H54 (cell line): ENCODE measurements at places on chromosomes 3 and 15.
A peak's percentile ranks its signal among the peaks of the same experiment; 100 is the strongest.

GRCh38 chr15:88155310-88155709 is 101.2 kb downstream of the NTRK3 start:
- DNase-seq, result no peak

DNA sequence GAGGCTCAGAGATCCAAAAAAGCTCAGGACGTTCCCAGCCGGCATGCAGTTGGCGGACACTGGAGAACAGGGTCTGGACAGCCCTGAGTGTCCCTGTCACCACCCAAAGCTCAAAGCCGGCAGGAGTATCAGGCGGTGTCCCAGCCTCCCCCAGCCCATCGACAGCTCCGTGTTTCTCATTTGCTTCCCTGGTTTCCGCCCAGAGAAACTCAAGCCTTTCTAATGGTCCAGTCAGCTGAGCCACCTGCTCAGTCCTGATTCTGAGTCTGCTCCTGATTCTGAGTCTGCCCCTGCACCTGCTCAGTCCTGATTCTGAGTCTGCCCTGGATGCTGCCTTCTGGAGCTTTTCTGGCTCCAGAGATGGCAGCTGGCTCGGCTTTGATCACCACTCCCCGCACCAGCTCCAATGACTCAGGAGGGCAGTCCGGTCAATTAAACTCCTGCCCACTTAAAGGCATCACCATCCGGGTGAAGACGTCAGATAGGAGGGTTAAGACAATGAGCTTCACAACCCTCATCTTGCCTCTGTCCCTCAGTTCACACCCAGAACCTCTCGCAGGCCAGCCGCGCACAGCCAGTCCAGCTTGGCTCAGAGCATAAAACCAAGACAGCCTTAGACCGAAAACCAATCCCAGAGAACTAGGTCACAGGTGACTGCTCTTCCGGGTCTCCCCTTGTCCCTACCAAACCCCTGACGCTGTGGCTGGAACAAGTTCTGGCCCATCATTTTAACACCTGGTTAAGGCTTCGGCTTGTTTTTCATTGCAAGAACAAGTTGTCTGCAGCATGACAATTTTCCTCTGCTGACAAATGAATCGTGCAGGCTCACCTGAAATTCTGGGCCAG is 6.8 kb downstream of the PCSK6 start:
- no peak for DNase-seq

- no peak for DNase-seq
Observed at GRCh38 chr15:74398183-74398582, 30.7 kb upstream of the CYP11A1 start.

- DNase-seq, result no peak
Observed at GRCh38 chr3:44136421-44136820, 105.3 kb upstream of the TOPAZ1 start.

- no peak for DNase-seq
Observed at GRCh38 chr3:10957976-10958749, 34.4 kb upstream of the SLC6A1 start.

- no peak for DNase-seq
Observed at GRCh38 chr3:75978686-75979085, 193.3 kb upstream of the ZNF717 start.

DNA sequence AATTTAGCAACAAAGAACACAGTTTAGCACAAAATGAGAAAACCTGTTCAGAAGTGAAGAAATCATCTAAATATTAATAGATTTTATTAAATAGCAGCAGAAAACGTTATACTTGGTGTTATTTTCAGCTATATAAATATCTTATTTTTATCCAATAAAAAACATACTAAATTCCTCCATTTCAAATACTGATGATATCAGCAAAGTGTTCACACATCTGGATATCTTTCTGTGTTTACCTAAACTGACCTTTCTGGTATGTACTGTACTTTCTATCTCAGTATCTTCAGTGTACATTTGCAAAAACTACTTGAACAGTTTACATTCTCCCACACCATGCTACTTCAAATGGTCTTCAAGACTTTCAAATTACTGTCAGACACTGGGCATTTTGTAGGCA is 179.9 kb downstream of the ZBTB20 start:
- no peak for DNase-seq

DNA sequence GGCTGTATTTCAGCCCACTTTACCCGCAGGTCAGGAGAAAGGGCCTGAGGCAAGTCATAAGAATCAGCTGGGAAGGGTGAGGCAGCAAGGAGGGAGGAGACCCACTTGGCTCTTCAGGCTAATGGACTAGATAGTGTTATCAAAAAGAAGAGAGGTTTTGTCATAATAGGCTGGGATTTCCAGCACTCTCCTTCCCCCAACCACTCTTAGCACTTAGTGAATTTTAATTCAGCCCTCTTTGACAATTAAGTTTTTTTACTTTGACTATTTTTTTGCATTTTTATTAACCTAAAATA is 771 bp downstream of the MPI start:
- no peak for DNase-seq

DNA sequence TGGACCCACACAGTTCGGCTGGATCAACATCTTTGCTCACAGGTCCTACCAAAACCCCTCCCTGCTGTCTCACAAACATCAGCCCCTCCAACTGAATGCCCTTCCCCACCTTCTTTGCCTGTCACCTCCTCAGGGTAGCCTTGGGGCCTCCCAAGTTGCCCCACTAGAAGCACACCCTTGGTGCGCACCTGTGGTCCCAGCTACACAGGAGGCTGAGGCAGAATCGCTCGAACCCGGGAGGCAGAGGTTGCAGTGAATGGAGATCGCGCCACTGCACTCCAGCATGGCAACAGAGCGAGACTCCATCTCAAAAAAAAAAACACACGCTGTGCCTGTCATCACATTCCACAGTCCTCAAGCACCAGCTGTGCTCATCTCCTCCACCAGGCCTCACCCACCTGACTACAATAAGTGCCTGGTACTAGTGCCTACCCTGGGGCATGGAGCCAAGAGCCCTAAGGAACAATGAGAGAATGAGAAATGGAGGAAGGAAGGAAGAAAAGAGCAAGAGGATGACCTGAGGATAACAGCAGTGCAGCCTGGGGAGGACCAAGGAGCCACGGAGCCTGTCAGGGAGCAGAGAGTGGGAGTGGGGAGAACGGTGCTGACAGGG is 26.0 kb downstream of the RPN1 start:
- DNase-seq, result no peak

DNA sequence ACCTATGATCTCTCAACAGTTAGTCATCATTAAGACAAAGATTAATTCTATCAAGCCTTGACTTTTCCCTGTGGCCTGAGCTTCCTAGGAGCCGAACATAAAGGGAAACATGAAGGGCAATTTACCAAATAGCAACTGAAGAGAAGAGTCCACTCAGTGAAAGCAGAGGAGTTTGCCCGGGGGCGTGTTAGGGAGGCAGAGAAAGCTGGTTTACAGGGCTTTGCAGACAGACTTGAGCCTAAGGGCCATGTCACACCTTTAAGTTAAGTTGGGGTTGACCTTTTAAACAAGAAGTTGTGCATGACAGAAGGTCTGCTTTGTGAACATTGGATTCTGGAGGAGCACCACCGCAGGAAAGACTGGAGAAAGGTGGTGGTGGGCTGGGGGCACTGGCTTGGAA is 701.8 kb upstream of the CFAP20DC start:
- no peak for DNase-seq

DNA sequence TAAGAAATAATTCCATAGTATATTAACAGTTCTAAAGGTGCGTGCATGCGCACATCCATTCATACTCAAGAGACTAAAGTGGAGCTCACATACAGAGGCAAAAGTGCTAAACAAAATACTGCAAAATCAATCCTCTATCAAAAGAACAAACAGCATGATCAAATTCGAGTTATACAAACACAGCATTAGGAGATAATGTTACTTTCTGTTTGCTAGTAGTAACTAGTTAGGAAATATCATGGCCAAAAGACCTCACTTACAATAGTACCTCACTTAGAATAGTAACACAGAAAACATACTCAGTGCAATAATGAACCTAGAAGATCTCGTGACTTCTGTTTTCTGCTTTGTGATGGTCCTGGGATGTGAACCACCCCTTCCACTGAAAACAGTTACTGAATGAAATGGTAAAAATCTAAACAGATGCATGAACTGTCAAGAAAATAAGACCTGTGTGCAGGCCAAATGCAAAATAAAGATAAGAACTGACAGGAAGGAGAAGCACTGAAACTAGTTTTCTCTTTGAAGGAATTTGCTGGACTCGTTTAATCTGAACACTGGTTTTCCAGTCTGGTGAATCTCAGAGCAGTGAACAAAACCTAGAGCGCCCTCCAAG is 20.9 kb upstream of the CEMIP start:
- DNase-seq, result no peak

DNA sequence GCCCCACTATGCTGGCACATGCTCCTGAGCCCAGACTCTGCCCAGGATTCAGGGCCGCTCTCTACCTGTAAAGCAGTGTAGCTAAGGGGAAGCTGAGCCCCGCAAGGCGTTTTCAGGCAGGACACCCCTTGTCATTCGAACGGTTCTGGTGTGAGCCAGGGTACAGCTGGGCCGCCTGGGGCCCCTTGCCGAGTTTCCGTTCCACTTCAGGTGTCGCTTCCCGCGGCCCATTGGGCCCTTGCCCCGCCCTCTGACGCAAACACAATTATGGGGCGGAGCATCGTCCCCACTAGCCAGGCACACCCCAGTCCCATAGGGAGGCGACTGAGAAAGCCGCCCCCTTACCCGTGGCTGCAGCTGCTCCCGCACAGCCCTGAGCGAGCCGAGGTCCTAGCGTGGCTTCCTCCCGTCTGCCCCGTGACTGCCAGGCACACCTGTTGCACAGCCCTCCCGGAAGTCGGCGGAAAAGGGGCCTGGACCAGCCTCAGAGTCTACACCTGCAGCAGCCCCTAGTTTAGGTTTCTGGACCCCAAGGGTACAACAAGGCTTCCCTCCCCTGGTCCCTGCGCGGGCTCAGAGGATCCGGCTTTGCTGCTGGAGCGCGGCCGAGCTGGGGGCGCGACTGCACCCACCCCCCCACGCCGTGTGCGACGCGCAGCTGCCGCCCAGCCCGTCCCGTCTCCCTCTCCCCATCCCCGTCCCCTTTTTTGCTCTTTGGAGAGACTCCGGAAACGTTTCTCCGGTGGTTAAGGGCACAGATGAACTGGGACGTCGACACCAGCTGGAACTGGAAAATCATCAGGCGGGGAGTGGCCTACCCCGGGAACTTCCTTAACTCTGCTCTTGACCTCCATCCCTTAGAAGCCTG is at the start of gene PLSCR2:
Gene PLSCR2 (minus strand): TSS at position 412 of the 868 bp plus-strand sequence. CDS start 9,657 bp downstream, outside the sequence.
- DNase-seq, result no peak

DNA sequence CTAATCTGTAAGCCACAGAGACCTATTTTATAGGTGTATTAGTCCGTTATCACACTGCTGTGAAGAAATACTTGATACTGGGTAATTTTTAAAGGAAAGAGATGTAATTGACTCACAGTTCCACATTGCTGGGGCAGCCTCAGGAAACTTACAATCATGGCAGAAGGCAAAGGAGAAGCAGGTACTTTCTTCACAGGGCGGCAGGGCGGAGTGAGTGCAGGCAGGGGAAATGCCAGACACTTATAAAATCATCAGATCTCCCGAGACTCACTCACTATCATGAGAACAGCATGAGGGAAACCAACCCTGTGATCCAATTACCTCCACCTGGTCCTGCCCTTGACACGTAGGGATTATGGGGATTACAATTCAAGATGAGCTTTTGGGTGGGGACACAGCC is 108.7 kb downstream of the GALK2 start:
- no peak for DNase-seq

DNA sequence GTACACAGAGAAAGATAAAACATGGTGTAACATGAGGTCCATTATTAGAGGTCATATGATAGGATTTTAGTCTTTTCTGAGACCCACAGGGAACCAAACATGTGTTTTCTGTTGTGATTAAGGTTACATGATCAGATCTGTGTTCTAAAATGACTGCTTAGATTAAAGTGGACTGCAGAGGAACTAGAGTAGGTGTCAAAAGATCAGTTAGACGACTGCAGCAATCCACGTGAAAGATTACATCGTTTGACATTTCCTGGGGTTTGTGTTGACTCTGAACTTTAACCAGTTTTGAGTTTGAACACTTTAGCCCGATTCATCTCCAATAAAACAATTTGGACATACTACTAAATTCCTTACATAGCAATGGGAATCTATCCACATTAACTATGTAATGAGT is 5.1 kb downstream of the MIX23 start:
- no peak for DNase-seq

DNA sequence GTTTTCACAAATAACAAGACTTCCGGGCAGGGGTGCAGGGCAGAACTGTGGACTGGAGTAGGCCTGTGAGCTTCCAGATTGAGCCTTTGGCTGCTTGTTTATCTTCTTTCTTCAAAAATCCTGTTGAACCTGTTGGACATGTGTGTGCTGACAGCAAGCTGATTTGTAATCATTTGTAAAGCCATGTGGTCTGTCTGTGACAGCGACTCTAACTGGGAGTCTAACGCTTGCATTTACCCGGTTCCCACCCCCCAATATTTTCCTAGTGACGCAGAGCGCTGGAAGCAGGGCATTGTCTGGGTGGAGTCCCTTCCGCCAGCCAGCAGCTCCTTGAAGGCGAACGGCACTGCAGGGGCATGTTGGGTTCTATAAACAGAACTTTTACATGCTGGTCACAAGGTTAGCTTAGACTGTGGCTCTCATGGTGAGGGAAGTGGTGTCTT is 85.7 kb upstream of the MYZAP start:
- no peak for DNase-seq

GRCh38 chr3:55330355-55330754 is 156.8 kb downstream of the WNT5A start:
- DNase-seq, result peak; percentile 64

DNA sequence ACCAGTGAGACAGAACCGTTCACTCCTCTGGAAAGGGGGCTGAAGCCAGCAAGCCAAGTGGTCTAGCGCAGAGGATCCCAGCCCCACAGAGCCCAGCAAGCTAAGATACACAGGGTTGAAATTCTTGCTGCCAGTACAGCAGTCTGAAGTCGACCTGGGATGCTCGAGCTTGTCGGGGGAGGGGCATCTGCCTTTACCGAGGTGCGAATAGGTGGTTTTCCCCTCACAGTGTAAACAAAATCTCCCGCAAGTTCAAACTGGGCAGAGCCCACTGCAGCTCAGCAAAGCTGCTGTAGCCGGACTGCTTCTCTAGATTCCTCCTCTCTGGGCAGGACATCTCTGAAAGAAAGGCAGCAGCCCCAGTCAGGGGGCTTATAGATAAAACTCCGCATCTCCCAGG is 11.4 kb downstream of the CEP97 start:
- no peak for DNase-seq

DNA sequence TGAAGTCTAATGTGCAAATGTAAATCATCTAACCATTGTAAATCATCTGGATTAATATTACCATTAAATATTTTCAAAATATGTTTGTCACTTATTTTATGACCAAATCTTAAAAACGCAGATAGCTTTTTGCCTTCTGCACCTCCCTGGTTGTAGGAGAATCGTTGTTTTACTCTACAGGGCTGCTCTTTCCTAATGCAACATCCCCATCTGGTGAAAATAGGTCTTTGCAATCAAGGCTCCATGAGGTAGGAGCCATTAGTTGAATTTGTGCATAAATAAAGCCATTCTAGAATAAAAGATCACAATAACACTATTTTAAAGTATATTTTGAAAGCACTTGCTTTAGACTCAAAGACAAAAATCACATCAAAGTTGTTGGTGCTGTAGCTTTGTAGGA is 535.6 kb upstream of the AGTR1 start:
- no peak for DNase-seq
